Urinary bladder (tissue), 4 donors: ENCODE measurements at places on chromosomes 5 and 9.

DNA sequence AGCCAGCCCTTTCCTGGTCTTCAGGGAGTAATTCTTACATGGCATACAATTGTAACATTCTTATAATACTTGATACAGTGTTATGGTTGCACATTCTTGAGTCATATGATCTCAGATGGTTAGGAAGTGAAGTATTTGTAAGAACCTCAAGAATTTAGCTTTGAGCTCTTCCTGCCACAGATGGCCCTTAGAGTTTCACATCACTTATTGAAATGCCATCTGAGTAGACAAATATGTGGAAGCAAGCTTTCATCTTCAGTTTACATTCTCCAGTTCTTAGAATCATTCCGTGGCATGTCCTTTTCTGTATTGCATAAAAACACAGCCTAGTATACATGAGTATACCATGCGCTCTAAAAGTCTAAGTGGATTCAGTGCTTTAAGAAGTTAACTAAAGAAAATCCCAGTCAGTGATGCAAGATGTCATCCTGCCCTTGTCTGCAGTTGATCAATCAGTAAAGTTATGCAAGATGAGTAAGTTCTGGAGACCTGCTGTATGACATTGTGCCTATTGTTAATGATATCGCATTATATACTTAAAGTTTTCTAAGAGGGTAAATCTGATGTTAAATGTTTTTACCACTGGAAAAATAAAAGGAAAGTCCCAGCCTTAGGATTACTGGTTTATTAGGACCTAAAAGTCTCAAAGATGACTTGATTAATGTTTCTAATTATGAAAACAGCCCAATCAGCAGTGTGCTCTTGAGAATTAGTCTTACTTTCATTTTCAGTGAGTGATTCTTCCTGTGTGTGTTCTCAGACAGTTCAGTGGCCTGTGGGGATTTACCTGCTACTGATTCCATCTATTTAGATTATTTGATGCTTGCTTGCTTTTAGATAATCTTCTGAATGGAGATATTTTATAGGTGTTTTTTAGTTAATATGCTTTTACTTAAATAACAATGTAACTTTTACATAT is 29.4 kb downstream of the RHOBTB3 start:
- DNase-seq = no peak

- DNase-seq = no peak
Observed at GRCh38 chr9:3018691-3019230, 174.9 kb upstream of the PUM3 start.

DNA sequence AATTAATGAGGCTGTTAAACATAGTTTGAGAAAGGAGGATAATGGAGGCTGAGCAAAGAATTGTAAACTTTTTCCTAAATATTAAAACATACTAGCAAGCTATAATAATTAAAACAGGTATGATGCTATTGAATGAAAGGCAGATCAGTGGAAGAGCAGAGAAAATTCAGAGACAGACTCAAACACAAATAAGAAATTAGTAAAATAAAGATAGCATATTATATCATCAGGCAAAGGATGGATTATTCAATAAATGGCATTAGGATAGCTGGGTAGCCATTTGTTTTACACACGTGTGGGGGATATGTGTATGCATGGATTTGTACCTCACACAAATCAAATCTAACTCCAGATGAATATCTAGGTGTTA is 50.6 kb downstream of the MRPS27 start:
- no peak for DNase-seq

- DNase-seq = no peak
Observed at GRCh38 chr5:141623186-141623585, 4.4 kb upstream of the DIAPH1 start.

DNA sequence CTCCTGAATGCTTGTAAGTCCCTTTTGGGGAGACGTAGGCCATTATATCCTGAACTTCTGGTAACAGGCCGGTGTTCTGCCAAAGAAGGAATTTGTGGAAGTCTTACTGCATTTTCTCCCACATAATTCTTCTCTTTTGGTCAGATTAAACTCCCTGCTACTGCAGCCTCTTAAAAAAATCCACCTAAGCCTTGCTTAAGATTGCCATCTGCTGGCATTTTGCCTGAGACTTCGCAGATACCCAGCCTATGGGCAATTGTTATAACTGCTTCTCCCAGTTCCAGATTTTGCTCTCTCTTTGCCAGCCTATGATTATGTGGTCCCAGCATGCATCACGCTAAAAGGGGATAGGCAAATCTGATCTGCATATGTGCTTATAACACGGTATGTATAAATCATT is 391.6 kb upstream of the CHD1 start:
- no peak for DNase-seq

DNA sequence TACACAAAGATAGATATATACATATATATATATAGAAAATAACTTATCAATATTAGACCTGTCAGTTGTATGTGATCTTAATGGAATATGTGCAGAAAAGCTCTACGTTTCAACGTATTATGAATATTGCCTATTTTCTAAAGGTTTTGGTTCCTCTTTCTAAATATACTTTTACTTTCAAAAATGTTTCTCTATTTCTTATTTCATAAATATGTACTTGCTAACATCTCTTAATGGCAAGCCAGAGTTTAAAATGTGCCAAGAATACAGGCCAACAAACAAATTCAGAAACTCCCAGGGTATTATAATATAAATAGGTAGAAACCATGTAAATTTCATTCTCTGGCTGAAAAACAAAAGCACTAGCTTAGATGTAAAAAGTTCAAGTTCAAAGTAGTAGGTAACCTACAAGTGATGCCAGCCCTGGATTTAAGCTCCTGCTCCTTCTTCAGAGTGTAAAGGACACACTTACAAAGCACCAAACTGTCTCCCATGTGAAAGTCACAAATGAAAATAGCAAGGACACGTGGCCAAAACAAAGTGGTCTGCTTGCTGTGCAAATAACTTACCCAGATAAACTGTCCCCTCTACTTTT is 685.1 kb upstream of the DMAC1 start:
- no peak for DNase-seq

DNA sequence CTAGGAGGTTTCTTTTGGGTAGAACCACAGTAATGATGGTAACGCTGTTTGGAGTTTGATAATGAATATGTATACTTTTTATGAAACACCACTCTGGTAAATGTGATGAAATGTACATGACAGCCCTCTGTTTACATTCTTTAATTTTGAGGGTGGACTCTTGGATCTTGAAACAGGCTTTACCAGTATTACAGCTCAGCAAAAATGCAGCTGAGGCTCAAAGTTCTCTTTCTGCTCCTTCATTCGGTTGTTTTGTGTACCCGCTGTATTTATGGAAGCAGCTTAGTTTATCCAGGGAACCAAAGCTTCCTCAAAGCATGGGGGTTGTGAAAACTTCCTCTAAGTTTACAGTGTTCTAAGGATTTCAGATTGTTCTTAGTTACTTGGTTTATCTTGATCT is 11.1 kb downstream of the GAPVD1 start:
- DNase-seq = no peak

GRCh38 chr9:135879619-135880018 is 27.7 kb downstream of the CAMSAP1 start:
- no peak for DNase-seq

- DNase-seq = no peak
Observed at GRCh38 chr5:71600783-71601182, 13.6 kb downstream of the MCCC2 start.

DNA sequence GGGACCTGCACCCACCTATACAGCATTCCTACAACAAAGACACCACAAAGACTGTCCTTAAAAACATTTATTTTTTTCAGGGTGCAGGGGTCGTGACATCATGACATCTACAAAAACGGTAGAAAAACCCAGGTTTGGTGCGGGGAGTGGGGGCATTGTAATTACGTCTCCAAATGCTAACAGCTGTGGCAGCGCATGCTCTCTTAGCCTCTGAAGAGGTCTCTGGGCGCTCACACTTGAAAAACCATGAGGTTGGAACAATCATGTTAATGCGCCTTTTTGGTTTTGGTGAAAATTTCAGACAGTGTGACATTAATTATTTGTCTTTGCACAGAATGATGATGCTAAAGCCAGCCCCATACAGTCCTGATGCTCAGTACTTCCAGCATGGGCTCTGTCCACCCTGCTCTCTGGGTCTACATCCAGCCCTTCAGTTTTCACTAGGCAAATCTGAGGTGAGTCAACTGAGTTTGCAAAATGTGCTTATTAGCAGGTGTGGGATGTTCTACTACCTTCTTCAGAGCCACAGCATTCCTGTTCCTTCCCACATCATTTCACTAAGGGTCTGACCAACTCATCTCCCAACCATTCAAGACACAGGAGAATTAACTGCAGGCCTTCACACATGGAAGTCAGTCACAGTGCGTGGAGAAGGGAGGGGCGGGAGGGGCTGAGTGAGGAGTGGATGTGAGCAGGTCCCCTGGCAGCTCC is 14.1 kb downstream of the ALDH1B1 start:
- DNase-seq = no peak

- no peak for DNase-seq
Observed at GRCh38 chr5:41809128-41809527, 61.1 kb downstream of the OXCT1 start.

- DNase-seq = no peak
Observed at GRCh38 chr9:96448546-96449170, 1.3 kb upstream of the HABP4 start.

DNA sequence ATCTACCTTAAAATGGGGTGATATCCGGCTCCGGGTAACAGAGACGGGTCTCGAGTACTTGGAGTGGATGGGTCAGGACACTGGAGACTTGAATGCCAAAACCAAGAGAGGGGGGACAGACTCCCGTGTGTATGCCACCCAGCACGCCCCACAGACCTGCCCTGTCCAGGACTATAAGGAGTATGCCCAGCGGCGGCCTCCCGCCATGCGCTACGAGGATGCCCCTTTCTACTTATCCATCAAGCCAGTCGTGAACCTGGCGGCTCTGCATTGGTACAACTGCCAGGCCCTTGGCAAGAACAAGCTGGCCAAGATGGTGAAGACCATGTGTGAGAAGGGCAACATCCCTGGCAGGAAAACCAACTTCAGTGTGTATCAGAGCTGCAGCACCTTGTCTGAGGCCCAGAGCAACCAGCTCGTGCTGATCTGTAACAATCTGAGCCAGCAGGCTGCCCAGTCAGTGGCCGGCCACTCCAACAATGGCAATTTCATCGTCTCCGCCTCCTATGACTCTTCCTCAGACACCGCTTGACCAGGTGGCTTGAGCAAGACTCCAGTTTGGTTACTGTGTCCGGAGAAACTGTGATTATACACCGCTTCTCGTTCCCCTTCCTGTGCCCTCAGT is 99.4 kb downstream of the INIP start:
- no peak for DNase-seq

- DNase-seq = no peak
Observed at GRCh38 chr5:55072666-55073065, 29.8 kb upstream of the GZMA start.

GRCh38 chr9:28774433-28775235 is 1201.4 kb upstream of the C9orf72 start:
- no peak for DNase-seq

GRCh38 chr9:31119890-31120454 is 1264.5 kb upstream of the ACO1 start:
- DNase-seq = no peak

DNA sequence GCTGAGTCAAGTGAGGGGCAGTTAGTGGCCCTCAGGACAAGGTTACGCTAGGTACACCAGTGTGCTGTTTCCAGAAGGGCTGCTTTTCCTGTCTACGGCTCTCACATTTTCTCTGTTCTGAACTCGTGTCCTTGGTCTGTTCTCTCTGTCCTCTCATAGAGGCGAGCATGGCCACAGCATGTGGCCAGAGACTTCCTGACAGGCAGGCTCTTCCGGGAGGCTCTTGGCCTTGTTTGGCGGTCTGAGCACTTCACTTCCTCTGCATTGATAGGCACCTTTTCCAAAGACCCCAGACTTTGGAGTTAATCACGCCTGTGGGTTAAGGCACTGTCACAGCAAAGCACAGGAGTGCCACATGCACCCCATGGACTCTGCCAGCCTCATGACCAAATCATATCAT is 1.2 kb downstream of the CKMT2 start:
- DNase-seq = no peak

- DNase-seq = no peak
Observed at GRCh38 chr5:120017513-120017912, 388.2 kb downstream of the FAM170A start.

- DNase-seq = no peak
Observed at GRCh38 chr5:32222723-32223470, 48.8 kb upstream of the GOLPH3 start.

GRCh38 chr5:6194261-6194875 is 184.0 kb downstream of the MED10 start:
- no peak for DNase-seq

GRCh38 chr9:134742822-134743535 is 101.4 kb downstream of the COL5A1 start:
- no peak for DNase-seq

- no peak for DNase-seq
Observed at GRCh38 chr5:110817459-110817858, 78.7 kb downstream of the SLC25A46 start.

- DNase-seq = no peak
Observed at GRCh38 chr5:98709681-98710080, 63.8 kb upstream of the RGMB start.

DNA sequence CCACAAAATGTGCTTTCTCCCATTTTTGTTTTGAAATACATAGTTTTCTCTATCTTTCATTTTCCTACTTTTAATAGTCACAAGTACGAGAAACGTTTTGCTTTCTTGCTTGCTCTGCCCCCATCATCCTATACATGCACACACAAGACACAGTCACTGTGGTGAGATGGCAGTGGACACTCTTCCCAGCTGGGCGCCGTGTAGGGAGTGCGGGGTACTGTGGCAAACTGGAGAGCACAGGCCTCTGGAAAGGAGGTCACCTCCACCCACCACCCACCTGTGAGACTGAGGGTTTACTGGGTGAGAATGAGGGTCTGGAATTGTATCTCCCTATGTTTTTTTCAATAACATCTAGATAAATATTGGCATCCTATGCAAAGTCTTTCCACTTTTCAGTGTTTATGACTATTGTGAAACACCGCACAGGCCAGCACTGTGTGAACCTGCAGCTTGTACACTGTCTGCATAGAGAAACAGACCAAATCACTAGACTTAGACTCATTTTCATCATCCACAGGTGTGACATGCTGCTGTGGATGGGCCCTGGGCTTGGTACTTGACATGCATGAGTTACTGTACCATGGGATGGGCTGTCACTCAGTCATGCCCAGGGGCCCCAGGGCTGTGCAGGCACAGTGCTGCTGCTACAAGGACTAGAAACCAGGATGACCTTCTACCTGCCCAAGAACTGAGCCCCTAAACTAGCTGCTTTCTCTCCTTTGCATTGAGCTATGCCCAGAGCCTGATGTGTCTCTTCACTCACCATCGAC is 118.1 kb upstream of the LMX1B start:
- no peak for DNase-seq

DNA sequence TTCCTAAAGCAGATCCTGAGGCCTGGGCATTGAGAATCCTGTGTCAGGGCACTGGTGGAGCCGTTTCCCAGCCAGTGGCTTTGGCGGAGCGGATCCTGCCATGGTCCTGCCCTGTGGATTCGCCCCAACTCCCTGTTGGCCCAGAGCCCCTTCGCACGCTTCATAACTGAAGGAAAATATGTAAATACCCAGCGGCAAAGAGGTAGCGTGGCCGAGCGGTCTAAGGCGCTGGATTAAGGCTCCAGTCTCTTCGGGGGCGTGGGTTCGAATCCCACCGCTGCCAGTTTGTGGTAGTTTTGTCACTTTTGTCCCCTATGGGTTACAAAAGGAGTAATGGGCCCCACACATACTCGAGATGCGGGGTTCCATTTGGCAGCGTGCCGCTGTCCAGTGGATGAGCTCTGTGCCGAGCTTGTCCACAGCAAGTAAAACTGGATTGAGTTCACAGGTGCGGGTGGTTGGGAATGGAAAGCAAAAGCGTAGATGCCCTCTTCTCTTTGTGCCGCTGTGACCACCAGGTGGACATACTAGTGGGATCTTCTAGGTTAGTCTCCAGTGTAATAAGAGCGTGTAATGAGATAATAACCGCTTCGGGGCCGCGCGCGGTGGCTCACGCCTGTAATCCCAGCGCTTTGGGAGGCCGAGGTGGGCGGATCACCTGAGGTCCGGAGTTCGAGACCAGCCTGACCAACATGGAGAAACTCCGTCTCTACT is 17.3 kb downstream of the TRIM7 start:
- no peak for DNase-seq
